CD4-positive, alpha-beta memory T cell (primary cell): ENCODE measurements at places on chromosomes 13 and 19. TPM values are rescaled to one million over a fixed set of nuclear protein-coding genes. Genes with fewer than 3 reads are reported as not detected.

DNA sequence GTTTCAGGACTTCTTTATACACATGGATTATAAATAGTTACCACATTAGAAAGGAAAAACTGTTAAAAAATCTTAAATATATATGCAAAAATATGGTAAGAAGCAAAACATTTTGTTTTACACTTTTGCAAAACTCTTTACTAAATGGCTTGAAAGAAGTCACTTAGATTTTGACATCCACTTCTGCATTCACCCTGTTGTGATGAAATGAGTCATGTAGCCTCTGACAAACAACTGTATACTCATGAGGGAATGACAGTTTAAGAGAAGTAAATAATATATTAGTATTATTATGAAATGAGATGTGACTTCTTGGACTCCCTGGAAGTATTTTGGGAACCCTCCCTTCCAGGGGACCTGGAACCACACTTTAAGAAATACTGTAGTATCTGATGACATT is 275.6 kb downstream of the DACH1 start:
- no peak for DNase-seq

DNA sequence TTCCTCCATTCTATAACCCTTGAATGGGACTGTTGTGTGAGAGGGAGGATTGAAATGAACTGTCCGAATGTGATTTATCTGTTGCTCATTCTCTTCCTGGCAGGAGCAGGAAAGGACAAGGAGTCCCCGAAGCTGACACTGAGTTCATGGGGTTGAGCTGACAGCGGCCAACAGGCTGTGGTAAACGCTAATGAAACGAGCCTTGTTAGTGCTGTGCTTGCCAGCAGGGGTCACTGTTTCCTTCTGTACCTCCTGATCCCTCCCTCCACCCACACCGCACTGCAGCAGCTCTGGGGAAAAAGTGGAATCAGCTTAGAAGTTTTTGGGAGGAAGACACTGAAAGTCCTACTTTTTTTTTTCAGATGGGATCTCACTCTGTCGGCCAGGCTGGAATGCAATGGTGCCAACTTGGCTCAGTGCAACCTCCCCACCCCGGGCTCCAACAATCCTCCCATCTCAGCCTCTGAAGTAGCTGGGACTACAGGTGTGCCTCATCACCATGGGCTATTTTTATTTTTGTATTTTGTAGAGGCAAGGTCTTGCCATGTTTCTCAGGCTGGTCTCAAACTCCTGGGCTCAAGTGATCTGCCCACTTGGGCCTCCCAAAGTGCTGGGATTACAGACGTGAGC is 6.7 kb upstream of the ZNF761 start:
- peak; percentile 60 for DNase-seq

SYNE4 gene
- polyA plus RNA-seq = 0.25 TPM

LILRA1 gene
- not detected for polyA plus RNA-seq

LRRC8E gene
- polyA plus RNA-seq = not detected

DNA sequence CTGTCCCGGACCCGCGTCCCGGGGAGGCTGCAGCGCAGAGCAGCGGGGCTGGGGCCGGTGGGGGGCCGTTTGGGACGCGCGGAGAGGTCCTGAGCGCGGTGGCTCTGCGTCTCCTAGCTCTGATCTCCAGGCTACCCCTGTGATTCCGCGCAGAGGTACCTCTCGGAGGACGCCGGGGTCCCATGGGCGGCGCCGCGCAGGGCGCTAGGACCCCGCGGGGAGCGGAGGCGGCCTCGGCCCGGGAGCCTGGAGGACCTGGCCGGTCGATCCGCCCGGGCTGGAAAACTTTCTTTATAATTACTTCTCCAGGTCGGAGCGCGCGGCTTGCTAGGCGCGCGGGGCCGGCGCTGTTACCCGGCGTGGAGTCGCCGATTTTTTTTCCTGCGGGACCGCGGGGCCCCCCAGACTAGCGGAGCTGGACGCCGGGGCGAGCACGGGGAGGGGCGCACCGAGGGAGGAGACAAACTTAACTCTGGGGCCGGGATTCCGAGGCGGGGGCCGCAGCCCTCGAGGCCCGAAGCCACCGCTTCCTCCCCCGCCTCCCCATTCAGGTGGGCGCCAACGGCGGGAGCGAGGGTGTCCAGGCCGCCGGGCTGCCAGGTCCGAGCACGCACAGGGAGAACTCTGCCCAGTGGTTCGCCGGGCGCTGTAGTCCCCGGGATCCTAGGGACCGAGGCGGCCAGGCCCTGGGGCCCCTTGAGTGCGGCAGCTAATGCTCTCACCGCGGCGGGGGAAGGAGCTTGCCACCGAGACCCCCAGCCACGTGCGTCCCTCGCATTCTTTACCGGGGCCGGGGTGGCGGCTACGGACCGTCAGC is 848 bp upstream of the CEBPA start:
- peak; percentile 9 for DNase-seq
